Muscle of back (tissue), 13 donors: ENCODE measurements at places on chromosomes 12 and 14. TPM values are rescaled to one million over a fixed set of nuclear protein-coding genes. Genes with fewer than 3 reads are reported as not detected.

AMHR2 gene
- not detected for polyA plus RNA-seq

CALCOCO1 gene
- polyA plus RNA-seq, result 84.6 TPM

DPY19L2 gene
- polyA plus RNA-seq, result 12.3 TPM

TMEM179 gene
- polyA plus RNA-seq, result 0.88 TPM

MMP14 gene
- 159 TPM for polyA plus RNA-seq

C12orf50 gene
- 0.54 TPM for polyA plus RNA-seq

BCL7A gene
- 12.5 TPM for polyA plus RNA-seq

PRIMA1 gene
- polyA plus RNA-seq, result 3.3 TPM

ALDH2 gene
- 28.9 TPM for polyA plus RNA-seq

ISM2 gene
- 0.13 TPM for polyA plus RNA-seq

RFX4 gene
- 0.05 TPM for polyA plus RNA-seq

CYP27B1 gene
- 1.1 TPM for polyA plus RNA-seq
